ENCODE measurements at places on chromosomes 6 and 20.

GRCh38 chr20:4585104-4585753 lies 136.5 kb upstream of the PRND start:
- DNase-seq = no peak

DNA sequence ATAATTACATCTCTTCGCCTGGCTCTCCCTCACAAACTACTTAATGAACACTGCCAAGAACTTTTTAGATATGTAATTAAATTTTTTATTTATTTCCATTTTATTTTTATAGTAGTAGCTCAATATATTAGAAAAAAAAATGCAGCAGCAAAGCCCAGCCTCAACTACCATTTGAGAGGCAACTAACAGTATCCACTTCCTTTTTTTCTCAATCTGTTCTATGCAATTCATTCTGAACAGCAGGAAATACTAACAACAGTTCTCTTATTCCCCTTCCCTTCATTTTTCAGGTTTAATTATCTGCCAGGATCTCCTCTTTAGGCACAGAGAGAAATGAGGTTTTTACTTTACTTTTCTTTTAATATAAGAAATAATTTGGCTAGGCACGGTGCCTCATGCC lies 112.7 kb downstream of the ZNF217 start:
- DNase-seq = no peak

GRCh38 chr20:64044484-64045247 lies 4.8 kb downstream of the SOX18 start:
- DNase-seq = no peak

- DNase-seq = no peak
Observed at GRCh38 chr6:170439366-170440361, 113.4 kb downstream of the PSMB1 start.

DNA sequence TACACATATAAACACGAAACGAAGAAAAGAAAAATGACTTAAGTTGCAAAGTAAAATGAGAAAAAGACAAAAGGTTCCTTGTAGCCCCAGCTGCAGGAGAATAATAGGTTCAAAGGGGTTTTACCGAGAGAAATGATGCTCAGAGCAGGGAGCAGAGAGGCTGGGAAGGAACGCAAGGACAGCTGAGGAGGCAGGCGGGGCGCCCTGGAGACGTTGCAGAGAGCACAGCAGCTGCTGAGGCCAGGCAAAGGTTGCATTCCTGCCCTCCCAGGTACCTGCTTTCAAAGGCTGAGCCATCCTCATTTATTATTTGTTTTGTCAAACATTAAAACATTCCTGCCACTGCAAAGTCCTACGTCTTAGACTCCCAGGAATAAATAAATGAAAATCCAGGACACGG lies 16.2 kb upstream of the VAPB start:
- DNase-seq = no peak

DNA sequence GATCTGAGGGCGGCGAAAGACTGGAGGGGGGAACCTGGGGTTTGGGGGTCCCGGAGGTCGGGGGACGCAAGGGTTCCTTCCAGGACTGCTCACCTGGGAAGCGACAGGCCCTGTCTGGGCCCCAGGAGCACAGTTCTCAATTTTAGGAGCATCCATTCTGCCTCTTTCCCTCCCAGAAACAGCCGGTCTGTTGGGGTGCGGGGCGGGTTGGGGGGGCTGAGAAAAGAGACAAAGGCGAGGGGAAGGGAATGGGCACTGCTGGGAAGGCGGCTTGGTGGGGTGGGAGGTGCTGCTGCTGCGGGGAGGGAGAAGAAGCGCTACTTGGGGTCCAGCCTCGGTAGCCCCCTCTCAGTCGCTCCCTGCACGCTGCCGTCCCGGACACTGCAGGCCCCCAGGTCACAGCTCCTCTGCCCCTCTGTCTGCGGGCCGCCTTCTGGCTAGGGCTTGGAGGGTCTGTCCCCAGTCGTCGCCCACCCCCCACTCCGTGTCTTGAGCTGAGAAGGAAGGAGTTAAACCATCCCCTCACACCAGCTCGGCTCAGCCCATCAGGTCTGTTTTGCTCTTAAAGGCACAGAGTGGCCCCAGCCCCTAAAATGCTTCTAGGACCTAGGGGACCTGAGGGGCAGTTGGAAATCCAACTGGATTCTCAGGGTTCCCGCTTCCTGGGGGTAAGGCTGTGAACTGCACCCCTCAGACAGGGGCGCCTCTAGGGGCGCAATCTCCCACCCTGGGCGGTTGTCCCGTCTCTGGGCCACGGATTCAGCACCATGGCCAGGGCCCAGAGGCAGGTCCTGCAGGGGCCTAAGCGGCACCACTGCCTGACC lies 690 bp downstream of the GDAP1L1 start:
- DNase-seq = peak; percentile 4
